Activated CD4-positive, CD25-positive, alpha-beta regulatory T cell (primary cell): ENCODE measurements at places on chromosomes 1 and 21.

DNA sequence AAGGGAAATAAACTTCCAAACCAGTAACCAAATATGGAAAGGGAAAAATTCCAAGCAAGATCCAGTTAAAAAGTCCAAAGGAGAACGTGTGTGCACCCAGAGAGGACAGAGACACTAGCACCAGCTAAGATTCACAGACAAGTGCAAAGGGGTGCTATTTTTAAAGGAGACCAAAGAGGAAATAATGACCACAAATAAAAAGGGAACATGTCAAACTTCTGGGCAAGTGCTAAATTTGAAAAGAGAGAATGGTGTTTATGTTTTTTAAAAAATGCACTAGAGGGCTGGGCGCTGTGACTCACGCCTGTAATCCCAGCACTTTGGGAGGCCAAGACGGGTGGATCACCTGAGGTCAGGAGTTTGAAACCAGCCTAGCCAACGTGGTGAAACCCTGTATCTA, 8.6 kb downstream of the JAM2 start:
- DNase-seq = no peak

DNA sequence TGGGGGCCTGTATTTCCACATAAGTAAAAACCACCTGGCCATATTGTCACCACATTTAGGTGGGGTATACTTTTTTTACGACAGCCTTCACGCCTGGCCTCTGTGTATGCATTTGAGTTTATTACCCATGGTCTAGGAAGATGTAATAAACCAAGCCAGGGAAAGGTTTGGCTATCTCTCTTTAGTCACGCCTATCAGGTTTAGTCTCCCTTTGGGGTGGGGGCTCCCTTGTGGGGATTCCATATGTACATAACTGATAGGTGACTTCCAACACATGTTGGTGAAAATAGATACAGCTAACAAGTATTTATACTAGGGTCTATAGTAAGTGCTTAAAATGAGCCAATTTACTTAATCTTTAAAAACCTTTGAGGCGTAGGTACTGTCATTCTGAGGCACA, 4.2 kb downstream of the YBX1 start:
- no peak for DNase-seq

GRCh38 chr1:165431079-165431478, 13.8 kb downstream of the RXRG start:
- no peak for DNase-seq

DNA sequence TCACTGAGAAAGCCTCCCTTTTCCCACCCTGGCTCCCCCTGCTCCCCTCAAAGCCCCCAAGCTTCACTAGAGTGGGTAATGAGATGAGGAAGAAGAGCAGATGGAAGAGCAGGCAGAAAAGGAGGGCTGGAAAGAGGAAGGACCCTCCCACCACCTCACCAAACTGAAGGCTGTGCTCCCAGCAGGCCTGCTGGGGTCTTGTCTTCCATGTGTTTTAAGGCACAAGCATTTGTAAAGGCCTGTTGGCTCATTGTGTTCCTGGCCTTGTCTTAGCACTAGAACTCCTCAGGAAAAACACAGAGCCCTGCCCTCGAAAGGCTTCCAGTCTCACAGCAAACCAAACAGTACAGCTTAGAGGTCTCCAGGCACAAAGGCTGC, 51.5 kb downstream of the TOMM20 start:
- no peak for DNase-seq

- no peak for DNase-seq
Measured at GRCh38 chr1:1438531-1439381, 3.3 kb downstream of the VWA1 start.

DNA sequence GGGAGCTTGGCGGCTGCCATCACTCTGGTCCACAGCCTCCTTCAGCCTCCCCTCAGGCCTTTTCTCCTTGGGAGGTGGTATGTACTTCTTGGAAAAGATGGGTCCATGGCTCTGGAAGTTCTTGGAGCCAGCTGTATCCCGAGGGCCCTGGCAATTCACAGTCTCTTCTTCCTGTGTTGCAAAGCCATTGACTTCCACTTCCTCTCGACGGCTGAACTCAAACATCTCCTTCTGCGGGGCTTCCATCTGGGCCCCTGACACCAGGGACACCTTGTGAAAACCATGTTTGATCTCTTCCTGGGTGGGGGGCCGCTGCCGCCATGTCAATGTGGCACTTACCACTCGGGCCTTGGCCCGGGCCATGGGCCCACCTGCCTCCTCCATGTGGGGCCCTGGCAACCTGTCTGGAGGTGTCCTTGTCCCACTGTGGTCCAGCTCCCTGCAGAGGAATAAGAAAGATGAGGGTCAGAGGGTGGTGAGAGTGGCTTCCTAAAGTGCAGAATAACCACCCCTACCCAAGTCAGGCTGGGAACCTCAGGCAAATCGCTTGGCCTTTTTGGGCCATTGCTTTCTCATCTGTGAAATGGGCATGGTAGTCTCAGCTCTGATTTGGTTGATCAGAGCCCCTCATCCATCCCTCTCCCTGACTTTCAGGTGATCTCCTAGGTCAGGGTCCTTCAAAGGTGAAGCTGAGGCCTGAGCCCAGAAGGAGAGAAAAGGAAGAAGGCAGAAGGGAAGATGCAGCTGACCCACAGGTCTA, 7.5 kb downstream of the CRYBG2 start:
- no peak for DNase-seq

DNA sequence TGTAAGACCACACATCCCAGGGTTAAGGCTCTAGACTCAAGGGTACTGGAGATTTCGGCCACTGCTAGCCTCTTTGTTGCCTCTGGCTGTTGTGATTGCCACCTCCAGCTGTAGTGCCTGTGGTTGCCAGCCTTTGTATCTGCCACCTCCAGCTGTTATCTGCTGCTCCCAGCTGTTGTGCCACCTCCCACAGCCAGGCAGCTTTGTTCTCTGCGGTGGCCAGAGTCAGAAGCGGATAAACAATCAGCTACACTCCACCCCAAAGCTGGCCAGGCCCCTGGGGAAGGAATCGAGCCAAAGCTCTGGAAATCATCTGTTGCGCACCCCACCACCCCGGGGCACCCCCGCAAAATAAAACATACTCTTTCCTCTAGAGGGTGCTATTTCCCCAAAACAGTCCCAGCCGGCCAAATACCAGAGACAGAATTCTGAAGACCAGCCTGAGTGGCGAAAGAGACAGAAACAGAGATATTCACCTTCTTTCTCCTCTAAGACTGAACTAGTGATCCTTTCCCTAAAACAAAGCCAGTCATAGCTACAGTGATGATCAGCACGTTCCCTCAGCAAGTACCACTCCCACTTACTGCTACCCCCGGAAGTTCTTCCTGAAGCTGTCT, 14.8 kb upstream of the PIGM start:
- no peak for DNase-seq

- DNase-seq = no peak
Measured at GRCh38 chr1:208766832-208767231, 522.6 kb upstream of the PLXNA2 start.

DNA sequence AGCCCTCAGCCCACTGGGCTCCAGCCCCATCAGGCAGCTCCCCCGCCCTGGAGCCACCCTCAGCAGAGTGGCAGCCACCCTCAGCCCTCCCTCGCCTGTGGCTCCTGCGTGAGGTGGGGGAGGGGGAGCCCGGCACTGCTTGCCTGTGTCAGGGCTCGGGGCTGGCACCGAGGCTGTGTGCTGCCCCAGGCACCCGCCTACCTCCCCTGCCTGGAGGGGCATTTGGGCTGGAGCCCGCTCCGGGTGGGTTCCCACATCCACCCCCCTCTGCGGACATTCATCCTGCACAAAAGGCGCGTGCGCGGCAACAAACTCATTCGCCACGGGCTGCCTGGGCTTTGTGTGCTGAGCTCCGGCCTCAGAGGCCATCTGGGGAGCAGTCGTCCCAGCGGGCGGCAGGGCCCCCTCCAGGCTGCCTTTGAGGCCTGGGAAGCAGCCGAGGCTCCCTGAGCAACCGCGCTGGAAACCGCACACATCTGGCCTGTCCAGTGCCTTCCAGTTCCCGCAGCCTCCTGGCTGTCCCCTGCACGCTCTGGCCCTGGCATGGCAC, 12.6 kb upstream of the TNFRSF14 start:
- DNase-seq = peak; percentile 57

DNA sequence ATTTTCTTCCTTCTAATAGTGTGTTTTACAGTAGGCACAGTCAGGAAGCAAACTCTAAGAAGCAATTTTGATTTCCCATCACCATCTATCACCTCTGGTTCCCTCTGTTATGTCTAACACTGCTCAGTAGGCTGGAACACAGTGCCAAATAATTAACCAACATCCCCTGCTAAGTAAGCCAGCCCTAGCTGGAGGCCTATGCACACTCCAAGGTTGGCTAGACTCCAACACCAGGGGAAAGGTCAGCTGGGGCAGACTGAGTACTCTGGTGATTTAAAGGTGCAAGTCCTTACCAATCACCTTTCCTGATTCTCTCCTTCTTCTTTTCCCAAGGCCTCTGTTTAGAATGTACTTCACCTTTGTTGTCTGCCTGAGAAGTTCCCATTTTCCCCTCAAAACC, 46.5 kb upstream of the BEND5 start:
- DNase-seq = no peak

- no peak for DNase-seq
Measured at GRCh38 chr21:32826329-32827167, 55.0 kb upstream of the PAXBP1 start.

GRCh38 chr1:58282623-58283387, 263.7 kb downstream of the OMA1 start:
- no peak for DNase-seq

GRCh38 chr1:6281511-6282402, 20.9 kb upstream of the GPR153 start:
- DNase-seq = no peak

DNA sequence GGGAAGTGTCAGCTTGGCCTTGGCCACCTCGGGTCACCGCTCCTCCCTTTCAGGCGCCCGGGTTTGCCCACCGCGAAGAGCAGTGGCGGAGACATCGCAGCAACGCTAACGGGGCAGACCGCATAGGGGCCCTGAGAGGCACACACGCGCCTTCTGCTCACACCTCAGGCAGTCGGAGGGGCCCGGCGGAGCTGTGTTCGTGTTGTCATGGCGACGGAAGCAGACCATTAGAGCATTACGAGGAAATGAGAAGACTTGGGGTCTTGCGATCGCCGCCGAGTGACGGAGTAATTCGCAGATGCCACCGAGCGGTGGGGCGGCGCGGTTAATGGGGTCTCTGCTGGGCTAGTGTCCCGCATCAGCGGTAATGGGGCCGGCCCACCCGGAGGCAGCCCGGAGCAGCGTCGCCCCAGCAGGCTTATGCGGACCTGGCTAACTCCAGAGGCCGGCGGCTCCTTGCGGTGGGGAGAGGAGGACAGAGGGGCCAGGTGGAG, 144.1 kb downstream of the TNR start:
- no peak for DNase-seq

GRCh38 chr1:62426237-62426636, 10.6 kb upstream of the USP1 start:
- no peak for DNase-seq

GRCh38 chr1:216531263-216532239, 108.3 kb upstream of the USH2A start:
- no peak for DNase-seq

DNA sequence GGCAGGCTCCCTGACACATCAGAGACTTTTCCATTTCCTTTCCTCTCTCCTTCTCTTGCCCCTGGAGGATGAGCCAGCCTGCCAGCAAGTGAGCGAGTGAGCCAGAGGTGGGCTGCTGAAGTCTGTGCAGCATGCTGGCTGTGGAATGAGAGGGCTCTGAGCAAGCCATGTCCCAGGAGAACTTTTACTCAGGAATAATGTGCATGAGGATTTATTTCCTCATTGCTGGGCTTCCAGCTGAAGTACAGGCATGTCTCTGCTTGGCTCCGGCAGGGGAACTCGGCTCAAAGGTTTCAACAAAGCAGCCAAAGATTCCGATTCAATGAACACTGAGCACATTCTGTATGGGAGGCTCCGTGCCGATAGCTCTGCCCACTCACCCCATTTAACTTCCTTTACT, 43.7 kb downstream of the UBIAD1 start:
- DNase-seq = no peak

DNA sequence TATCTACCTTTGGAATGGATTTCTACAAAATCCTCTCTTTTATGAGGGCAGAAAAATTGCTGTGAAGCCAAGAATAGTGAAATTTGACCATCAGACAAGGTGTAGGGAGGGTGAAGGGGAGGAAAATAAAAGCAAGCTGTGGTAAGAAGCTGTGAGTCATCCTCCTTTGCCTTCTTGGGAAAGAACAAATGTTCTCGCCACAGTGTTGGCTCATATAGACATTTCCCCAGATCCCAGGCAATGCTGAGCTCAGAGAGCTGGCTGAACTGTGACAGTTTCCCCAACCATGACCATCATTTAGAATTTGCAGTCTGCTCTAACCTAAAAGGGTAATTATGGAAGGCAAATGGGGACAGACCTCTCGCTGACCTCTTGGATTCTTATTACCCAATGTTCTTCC, 235.4 kb downstream of the PBX1 start:
- no peak for DNase-seq

DNA sequence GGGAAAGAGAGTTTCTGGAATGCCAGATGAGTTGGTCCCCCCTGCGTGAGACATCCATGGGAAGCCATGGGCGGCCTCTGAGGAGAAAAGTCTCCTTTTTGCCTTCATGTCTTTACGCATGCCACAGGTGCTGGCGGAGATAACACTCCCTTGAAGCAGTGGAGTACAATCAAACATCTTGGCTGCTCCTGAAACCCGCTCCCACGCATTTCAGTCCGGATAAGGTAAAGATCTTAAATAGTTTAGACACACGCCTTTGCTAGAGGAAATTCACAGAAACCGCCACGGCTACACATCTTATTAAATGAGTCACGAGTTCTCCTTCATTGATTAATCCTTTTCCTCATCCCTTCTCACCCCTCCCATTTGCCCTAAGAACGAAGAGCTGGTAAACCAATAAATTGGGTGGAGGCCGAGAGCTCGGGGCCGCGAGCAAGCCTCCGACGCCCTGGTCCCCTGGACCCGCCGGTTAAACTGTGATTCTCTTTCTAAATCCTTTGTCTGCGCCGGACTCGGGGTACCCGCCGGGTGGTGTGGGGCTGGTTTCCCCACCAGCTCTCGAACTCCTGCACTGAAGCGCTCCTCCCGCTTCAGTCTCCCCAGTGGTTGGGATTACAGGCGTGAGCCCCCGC, 6.6 kb upstream of the ZNF669 start:
- no peak for DNase-seq

DNA sequence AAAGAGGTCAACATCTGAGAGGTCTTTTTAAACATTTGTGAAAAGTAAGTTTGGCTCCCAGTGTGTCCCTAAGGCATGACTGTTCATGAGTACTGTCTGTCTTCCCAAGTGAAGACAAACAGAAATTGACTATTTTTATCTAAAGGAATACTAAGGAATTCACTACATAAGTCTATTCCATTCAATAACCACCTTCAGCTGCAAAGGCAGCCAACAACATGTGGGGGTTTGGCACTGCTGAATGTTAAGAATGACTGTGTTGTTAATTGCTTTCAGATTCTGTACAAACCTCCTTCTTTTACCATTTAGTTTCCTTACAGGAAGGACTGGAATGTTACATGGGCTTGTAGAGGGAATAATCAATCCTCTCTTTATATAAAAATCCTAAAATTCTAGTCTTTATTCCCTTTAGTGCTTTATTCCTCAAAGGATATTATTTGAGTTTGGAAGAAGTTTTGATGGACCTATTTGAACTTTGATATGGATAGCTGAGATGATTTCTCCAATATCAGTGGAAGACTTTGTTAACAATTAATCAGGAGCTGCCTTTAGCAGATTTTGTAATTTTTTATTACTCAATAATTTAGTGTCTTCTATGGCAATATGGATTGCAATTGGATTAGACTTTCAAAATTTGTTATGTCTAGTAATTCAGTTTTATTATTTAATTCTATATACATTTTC, 201.7 kb upstream of the CHRM3 start:
- no peak for DNase-seq
